ENCODE measurements at places on chromosomes 11 and 22.
A peak's percentile ranks its signal among the peaks of the same experiment; 100 is the strongest.

GRCh38 chr11:15621565-15621964 is 506.8 kb downstream of the INSC start:
- DNase-seq, result no peak

DNA sequence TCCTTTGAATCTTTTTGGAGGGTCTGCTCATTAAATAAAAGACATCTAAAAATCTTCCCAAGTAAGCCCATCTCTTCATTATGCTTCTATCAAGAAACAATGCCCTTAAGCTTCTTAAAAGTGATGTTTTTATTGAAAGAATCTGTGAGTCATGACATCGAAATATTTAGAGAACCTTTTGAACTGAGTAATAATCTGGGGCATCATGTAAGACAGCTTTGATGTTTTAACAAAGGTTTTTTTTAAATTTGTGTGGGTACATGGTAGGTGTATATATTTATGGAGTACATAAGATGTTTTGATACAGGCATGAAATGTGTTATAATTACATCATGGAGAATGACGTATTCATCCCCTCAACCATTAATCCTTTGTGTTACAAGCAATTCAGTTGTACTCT is 46.8 kb downstream of the PLAAT5 start:
- no peak for DNase-seq

DNA sequence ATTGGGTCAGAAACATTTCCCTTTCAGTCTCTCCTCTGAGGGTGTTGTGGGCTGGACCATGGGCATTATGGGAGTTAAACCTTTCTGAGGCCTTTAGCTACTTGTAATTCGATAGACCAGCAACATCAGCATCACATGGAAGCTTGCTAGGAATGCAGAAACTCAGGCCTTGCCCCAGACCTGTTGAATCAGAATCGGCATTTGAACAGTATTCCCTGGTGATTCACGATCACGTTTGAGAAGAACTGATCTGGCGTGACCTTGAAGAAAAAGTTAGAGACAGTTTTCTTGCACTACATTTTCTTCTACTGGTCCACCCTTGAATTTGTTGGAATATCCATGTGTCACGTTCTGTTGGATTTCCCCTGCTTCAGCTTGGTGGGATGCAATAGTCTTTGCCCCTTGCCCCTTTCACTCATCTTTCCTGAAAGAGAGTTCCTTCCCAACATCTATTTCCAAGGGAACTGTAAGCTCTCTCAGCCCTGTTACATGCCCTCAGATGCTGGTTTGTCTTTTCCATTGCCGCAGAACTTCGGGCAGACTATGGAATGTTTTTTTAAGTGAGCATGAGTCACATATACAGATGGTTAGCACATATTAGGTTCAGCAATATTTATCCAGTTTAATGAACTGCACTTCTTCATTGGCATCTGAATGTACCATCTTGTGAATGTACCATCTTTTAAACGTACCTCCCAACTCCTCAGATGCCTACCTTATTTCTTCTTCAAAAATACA is 23.9 kb downstream of the EHF start:
- DNase-seq, result no peak

DNA sequence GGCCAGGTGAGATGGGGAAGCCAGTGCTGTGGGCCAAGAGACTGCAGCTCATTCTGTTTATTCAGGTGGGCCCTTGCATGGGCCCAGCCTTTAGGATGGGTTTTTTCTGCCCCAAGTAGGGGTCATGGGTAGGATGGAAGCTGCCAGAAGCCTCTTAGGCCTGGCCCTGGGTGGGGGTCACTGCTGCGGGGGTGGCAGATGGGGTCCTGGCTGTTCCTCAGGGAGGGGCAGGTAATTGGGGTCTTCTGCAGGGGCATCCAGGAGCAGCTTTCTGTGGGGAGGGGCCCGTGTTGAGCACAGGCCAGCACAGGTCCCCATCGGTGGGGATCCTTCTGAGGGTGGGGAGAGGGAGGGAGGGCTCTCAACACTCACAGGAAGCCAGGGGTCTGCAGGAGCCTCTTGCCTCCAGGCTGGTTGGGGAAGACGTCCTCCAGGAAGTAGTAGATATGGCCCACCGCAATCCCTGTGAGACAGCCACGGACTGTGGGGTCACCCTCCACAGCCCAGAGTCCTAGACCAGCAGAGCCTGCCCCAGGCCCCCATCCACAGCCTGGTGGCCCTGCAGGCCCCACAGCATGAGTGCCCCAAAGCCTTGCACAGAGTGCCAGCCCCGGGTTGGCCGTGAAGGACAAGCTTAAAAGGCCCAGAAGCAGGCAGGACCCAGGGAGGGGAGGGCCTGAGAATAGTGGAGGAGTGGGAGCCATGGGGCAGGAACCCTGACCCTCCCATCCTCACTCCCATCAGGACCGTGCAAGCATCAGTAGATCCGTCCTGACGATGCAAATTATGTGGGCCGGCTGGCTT is 1.9 kb downstream of the DERL3 start:
- DNase-seq, result no peak

DNA sequence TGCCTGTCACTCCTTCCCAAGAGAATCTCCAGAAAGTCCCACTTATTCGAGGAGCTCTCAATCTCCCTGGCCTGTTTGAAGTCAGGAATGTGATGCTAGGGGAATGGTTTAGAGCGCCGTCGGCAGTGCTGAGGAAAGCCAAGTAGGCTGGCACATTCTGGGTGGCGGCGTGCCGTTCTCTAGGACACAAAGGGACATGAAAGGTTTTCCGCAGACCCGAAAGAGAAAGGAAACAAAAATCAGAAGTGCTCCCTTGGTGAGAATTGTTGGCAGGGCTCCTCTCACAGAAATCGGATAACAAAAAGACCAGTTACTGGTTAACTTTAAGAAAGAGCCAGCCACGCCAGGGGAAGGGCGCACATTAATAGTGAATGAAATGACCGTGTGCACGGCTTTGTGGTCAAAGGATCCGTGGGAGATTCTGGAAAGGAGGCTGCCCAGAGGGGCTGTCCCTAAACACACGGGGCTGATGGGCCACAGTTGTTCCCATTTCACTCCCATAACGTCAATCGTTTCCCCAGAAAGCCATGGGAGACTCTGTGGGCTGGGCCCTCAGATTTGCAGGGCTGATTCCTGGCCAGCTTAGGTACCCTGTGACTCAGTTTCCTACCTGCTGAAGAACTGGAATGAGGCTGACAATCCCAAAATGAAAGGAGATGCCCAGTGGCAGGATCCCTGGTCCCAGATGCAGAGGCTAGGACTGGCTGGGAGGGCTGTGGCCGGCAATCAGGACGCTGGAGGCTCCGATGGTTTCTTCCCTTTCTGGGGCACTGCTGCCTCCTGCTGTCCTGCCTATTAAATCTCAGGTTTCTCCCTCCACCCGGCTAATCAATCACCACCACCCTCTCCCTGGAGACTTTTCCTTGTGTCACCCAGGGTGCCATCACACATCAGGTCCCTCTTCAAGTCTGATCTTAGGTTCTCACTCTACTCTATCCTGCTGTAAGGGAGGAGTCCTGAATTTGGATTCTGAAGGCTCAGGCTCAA is 82.3 kb downstream of the RCN1 start:
- peak; percentile 29 for DNase-seq

- peak; percentile 73 for DNase-seq
Observed at GRCh38 chr11:62680825-62681240, 2.0 kb upstream of the UBXN1 start.

DNA sequence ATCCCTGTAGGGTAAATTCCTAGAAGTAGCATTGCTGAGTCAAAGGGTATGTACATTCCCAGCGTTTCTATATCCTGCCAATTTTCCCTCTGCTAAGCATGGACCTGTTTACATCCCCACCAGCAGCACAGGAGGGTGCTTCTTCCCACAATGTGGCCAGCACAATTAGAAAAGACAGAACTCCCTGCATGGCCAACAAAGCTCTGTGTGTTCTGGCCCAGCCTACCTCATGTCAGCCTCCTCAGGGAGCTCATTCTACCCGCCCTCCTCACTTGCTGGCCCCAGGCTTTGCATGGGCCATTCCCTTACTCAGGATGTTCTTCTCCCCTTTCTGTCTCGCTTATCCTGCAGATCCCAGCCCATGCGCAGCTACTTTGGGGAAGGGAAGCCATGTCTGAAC is 186.1 kb downstream of the DSCAML1 start:
- DNase-seq, result no peak

- DNase-seq, result no peak
Observed at GRCh38 chr11:37230865-37231264, 632.8 kb upstream of the RAG2 start.

GRCh38 chr11:21794306-21794705 is 398.6 kb upstream of the ANO5 start:
- no peak for DNase-seq

GRCh38 chr11:121274332-121274991 is 18.1 kb upstream of the SC5D start:
- no peak for DNase-seq

- DNase-seq, result no peak
Observed at GRCh38 chr22:26453216-26453615, 24.2 kb downstream of the ASPHD2 start.

GRCh38 chr11:1570001-1570453 is 2.0 kb downstream of the DUSP8 start:
- DNase-seq, result no peak

DNA sequence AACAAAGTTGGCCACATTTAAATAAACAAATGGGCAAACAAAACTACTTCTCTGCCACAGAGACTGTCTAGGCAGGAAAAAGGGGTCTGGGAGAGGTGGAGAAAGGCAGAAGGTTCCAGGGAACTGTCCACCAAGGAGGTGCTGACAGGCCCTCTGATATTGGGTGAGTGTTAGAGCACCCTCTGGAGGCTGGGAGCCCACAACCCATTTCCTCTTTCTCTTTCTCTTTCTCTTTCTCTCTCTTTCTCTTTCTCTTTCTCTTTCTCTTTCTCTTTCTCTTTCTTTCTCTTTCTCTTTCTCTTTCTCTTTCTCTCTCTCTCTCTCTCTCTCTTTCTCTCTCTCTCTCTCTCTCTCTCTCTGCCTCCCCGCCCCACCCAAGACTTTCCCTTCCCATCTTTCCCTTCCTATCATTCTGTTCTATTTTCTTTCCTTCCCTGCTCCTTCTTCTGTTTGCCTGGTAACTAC is 912.8 kb downstream of the DLG2 start:
- DNase-seq, result peak; percentile 95

GRCh38 chr22:46701262-46701661 is 36.8 kb downstream of the CERK start:
- DNase-seq, result no peak

DNA sequence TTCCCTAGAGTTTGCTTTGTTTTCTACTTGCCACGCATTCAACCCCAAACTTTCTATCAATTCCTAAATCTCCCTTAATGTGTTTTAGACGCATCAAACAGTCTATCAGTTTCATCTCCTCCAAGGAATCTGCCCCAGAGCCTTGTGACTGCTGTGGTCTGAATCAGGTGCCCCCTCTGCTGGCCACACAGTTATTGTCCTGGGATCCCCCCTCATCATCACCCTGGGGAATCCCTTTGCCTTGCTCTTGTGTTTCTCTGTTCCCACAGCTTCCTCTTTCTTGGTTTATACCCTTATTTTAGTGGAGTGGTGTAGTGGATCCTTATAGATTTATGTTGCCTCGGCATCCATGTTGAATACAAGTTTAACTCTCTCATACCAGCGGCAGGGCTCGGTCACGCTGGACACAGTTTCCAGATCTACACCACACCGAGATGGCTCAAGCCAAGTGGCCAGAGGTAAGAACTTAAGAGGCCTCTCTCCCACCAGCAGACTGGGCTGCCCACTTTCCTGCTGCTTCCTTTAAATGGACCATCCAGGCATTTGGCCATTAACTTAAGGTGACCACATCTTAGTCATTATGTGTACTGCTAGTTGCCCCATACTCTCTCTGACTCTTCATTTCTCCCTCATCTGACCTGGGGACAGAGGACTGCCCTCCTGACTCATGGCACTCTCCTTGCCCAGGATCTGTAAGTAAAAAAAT is 8.2 kb downstream of the UPB1 start:
- peak; percentile 87 for DNase-seq

GRCh38 chr11:117546431-117547194 is 219.0 kb downstream of the CEP164 start:
- DNase-seq, result no peak

DNA sequence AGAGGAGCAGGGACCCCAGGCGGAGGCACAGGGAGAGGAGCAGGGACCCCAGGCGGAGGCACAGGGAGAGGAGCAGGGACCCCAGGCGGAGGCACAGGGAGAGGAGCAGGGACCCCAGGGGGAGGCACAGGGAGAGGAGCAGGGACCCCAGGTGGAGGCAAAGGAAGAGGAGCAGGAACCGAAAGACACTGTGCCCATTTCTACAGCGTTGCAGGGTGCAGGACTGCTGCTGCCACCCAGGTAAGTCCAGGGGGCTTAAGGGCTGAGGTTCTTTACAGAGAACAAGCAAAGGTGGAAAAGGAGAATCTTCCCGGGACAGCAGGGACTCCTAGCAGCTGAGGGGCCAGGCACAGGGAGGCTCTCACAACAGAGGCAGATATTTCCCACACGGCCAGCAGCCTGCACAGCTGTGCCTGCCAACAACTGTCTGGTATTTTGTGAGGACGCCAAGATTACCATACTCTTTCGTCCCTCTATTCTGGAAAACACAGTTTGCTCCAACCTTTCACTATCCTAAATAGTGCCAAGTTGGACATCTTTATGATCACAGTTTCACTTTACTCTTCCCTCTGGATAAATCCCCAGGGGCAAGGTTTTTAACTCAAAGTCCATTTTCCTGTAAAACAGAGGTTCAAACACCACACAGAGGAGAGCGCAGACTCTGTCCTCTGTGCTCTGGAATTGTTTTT is 39.4 kb downstream of the SHANK2 start:
- DNase-seq, result no peak

- DNase-seq, result no peak
Observed at GRCh38 chr11:118914178-118914918, 11.4 kb downstream of the BCL9L start.

GRCh38 chr11:1916132-1916985 is 3.1 kb upstream of the TNNT3 start:
- no peak for DNase-seq

DNA sequence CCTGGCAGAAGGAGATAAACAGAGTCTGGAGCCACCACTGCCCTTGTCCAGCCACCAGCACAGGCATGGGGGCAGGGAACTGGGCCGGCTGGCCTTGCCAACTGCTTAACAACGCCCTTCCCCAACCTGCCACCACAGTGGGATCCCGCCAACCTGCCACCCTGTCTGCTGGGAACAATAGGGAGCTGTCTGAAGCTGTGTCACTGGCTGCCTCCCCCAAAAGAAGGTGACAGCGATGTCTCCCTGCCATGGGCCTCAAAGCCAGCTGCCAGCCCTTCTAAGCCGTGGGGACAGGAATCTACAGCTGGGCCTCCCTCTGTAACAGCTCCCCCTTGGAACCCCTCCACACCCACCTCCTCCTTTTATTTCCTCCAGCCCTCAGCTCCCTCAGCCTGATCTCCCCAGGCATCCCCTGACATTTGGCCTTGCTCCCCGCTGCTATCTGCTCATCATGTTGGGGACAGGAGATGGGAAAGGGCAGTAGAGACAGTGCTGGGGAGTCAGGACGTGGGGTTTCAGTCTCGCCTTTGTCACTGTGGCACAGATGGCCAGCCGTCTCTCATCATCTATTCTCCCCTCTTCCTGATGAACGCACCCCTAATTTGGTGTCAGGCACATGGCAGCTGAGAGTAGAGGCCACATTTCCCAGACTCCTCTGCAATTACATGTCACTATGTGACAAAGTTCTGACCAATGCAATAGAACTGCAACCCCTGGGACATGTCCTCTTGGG is 51.3 kb upstream of the PRDM11 start:
- no peak for DNase-seq
